ENCODE measurements at places on chromosomes 4 and X. TPM values are rescaled to one million over a fixed set of nuclear protein-coding genes. Genes with fewer than 3 reads are reported as not detected.

NSUN7 gene
- 4.2 TPM for total RNA-seq

ARMCX1 gene
- 31.8 TPM for total RNA-seq

GAGE12F gene
- total RNA-seq = not detected

FUNDC2 gene
- total RNA-seq = 283 TPM

CXCL10 gene
- total RNA-seq = 0.76 TPM
